ENCODE measurements at places on chromosomes 5 and 9. TPM values are rescaled to one million over a fixed set of nuclear protein-coding genes. Genes with fewer than 3 reads are reported as not detected.

DNA sequence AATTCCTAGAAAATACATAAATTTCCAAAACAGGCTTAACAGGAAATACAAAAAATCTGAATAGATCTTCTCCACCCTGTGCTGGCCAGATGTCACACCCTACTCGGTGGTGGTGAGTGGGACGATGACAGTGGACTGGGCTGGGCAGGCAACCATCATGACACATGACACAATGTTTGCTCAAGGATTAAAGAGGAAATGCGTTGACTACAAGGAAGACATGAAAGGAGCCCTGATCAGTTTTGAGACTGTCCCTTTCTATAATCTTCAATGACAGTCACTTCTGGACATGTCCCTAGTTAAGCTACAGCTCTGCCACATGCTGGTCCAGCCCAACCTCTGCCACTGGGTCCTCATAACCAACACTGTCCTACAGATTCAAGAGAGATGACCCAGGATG, 99.8 kb downstream of the ZDHHC21 start:
- no peak for DNase-seq

Gene HAVCR2
- 0.17 TPM for total RNA-seq

DNA sequence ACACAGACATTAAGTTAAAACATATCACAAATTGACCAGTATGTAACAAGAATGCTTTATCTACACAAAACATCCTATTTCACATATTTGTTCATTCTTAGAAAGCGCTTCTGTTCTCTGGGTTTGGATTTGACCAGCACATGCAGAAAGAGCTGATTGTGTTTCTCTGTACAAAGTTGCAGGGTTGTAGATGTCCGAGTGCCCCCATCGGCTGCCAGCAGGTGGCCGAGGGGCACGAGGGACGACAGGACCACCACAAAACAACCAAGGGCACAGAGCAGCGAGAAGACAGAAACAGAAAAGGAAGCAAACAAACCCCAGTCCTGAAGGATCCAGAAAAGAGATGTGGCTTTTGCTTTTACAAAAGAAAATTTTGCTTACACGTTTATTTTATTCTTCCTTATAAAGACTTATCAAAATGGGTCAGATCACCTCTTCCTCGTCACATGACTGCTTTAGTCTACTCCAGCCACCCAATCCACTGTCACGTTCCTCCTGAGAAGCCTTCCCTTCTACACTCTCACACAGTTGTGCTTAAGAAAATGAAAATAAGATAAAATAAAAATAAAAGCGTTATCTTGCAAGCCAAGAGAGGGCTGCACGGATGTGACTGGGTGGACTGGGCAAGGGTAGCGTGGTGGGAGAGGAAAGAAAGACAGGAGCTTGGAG, 9.5 kb downstream of the OTP start:
- DNase-seq: no peak

- DNase-seq: no peak
Observed at GRCh38 chr5:77952636-77953212, 176.6 kb upstream of the TBCA start.

Gene UNC13B
- total RNA-seq: 20.6 TPM

Gene OTP
- not detected for total RNA-seq

DNA sequence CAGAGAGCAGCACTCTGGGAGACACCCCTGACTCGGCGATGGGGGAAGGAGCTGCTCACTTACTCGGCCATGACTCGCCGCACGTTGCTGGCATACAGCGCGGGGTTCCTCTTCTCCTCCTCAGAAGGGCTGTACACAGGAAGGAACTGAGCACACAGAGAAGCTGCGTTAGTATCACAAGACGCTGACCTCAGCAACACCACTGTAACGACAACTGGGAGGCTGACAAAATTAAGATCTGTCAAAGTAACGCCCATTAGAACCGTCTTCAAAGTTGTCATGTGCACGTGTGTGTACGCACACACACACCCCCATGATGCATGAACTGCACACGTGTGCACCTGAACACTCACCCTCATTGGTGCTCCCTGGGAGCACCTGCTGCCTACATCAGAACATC, 32.1 kb upstream of the SLC6A3 start:
- DNase-seq: no peak

Measured in MCF 10A (cell line).